ENCODE measurements at places on chromosomes 12 and 14. TPM values are rescaled to one million over a fixed set of nuclear protein-coding genes. Genes with fewer than 3 reads are reported as not detected.

Gene MDGA2
- not detected for total RNA-seq

Gene CCDC175
- not detected for total RNA-seq

Gene PPP1R13B
- 19.0 TPM for total RNA-seq

Gene FGD6
- 0.60 TPM for total RNA-seq

Gene COX6A1
- total RNA-seq, result 266 TPM

Gene BLOC1S1
- 152 TPM for total RNA-seq

Measured in activated naive CD4-positive, alpha-beta T cell treated with anti-CD3 and anti-CD28 coated beads, Interleukin-2, amount 10 ng/mL, durations not matched to agents 5 hours and 36 hours (primary cell).